ENCODE measurements at places on chromosomes 11 and 22.

DNA sequence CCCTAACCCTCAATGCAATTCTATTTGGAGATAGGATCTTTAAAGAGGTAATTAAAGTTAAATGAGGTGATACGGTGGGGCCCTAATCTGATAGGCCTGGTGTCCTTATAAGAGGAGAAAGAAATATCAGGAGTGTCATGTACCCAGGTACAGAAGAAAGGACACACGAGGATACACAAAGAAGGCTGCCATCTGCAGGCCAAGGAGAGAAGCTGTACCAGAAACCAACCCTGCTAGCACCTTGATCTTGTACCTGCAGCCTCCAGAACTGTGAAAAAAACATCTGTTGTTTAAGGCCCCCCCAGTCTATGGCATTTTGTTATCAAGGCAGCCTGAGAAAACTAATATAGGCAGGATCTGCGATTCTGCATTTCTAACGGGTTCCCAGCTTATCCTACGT, 44.2 kb downstream of the FBXO7 start:
- DNase-seq = no peak

DNA sequence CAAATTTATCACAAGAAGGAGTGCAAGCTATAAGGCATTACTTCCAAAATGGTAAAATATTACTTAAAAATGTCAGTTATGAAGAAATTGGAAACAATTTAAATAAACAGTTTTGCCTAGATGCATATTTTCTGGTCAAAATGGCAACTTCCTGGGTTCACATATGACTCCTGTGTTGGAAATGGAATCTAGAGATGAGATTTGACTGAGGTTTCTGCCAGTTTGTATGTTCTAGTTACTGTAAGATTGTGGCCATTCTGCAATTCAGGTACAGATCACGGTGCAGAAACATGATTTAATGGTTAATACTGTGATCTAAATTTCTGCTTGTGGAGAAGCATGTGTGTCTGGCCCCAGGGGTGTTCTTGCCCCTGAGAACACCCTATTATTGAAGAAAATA, 3.4 kb upstream of the OR4C6 start:
- DNase-seq = no peak

GRCh38 chr11:47215366-47215910, 664 bp downstream of the DDB2 start:
- DNase-seq = no peak

DNA sequence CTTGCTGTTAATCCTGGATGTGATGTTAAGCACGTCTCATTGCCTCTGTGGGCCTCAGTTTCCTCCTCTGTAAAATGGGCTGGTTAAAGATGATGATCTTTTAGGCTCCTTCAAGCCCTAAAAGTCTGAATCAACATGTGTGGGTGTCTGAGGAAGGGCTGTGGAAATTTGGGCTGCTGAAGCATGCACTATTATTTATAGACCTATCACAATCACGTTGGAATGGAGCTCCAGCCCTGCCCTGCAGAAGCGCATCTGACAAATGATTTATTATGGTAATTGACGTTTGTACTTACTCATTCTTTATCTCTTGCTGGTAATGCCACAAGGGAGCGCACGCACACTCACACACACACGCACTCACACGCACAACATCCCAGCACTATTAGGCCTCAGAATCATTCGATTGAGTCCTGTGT, 20.4 kb downstream of the P2RX3 start:
- no peak for DNase-seq

DNA sequence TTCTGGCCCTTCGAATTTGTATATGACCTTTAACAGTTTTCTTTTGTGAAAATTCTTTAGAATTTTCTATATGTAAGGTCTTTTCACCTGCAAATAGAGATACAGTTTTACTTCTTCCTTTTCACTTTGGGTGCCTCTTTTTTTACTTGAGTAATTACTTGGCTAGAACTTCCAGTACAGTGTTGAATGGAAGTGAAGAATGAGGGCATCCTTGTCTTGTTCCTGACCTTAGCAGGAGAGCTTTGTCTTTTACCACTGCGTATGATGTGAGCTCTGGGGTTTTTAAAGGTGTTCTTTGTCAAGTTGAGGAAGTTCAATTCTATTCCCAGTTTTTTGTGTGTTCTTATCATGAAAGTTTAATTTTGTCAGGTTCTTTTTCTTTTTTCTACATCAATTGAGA, 21.6 kb downstream of the ZFP91 start:
- no peak for DNase-seq

DNA sequence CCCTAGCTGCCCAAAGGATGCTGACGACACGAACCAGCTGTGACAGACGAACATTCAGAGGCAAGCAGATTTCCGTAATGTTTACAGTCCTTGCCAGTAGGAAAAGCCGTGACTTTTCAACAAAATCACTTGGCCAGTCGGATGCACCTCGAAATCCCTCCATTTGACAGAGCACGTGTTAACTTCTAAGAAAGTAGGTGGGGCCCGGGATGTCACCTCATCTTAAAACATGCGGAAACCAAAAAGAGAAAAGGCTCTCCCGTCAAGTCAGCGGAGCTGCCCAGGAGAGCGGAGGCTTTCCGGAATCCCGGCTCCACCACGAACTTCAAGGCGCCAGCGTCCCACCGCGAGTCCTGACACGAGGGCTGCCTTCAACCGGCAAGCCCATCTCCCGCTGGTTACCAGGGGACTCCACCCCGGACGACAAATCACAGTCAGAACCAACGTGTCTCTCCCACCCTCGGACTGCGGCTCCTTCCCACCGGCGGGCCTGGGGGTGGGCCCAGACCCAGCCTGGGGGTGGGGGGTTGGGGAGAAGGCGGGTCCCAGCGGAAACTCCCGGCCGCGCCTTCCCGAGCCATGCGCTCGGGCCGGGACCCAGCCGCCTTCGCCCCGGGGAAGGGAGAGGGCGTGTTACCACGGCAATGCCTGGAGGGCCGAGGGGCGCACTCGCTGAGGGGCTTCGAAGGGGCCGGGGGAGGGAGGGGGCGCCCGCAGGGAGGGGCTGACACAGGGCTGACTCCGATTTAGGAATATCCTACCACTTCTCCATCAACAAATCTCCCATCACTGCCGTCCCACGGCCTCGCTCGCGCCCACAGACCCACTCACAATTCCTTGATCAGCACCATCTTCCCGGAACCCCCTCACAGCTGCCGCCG, 475 bp downstream of the PITPNB start:
- DNase-seq = peak; percentile 21

DNA sequence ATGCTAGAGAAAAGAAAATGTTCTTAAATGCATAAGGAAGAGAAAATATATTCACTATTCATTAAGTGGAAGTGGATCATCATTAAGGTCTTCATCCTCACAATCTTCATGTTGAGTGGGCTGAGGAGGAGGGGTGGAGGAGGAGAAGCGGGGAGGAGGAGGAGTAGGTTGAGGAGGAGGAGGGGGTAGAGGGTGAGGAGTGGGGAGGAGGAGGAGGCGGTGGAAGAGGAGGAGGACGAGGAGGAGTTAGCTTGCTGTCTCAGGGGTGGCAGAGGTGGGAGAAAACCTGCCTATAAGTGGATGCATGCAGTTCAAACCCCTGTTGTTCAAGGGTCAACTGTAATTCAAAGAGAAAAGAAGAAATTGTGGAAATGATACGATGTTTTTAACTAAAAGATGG, 71.6 kb downstream of the MYEOV start:
- DNase-seq = no peak

DNA sequence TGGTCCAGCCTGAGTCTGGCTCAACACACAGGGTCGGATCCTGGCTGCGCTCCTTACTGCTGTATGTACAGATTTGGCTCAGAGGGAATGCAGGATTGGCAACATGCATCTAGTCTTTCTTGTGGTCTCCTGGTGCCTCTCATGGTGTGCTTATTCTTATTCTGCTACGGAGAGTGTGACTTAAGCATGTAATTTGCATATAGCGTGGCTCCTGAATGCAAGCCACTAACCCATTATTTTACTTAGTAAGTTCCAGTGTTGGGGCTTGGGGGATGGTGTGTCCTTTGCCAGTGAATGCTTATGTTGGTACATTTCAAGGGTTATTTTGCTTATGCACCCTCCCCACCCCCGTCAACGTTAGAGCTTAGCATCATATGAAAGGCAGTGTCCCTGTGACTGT, 51.2 kb downstream of the PTPRJ start:
- DNase-seq = no peak

- no peak for DNase-seq
These were observed 111.7 kb downstream of the TEAD1 start for GRCh38 chr11:12785901-12786300.

GRCh38 chr11:117557361-117557760, 229.7 kb downstream of the CEP164 start:
- DNase-seq = no peak

DNA sequence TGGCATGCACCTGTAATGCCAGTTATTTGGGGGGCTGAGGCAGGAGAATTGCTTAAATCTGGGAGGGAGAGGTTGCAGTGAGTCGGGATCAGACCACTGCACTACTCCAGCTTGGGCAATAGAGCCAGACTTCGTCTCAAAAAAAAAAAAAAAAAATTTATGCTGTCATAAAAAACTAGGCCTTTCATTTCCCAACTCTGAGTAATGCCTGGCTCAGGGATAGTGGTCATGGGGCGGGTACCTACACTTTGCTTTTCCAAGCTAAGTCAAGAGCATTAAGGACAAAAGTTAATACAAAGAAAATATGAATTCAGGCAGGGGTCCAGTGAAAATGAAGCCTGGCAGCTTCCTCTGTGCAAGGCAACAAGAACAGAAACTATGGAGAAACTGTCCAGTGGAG, 16.3 kb downstream of the CPSF7 start:
- DNase-seq = no peak

DNA sequence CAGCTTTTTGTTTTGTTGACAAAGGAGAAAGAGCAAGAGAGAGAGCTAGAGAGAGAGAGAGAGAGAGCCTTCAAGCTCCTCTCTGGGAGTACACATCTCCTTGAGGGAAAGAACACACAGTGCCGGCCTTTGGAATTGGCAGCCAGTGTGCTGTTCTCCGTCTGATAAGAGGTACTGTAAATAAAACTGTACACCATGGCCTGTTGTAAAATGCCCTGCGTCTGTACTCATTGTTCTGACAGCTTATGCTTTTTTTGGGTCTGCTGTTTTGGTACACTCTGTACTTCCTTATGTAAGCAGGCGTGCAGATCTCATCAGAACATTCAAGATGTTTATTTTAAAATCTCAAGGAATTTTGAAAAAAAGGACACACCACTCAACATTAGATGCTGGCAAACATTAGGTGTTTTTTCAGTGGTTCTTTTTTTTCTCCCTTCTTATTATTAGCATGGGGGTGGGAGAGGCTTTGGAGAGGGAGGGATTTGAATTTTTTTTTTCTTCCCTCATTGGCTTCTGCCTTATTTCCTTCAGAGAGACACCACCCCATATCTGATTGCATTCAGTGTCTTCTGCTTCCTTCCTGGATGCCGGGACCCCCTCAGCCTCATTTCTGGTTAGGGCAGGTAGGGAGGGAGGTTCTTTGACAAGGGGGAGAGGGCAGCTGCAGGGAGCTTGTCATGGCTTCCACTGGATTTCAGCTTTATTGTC, 116.8 kb upstream of the NNMT start:
- DNase-seq = no peak

DNA sequence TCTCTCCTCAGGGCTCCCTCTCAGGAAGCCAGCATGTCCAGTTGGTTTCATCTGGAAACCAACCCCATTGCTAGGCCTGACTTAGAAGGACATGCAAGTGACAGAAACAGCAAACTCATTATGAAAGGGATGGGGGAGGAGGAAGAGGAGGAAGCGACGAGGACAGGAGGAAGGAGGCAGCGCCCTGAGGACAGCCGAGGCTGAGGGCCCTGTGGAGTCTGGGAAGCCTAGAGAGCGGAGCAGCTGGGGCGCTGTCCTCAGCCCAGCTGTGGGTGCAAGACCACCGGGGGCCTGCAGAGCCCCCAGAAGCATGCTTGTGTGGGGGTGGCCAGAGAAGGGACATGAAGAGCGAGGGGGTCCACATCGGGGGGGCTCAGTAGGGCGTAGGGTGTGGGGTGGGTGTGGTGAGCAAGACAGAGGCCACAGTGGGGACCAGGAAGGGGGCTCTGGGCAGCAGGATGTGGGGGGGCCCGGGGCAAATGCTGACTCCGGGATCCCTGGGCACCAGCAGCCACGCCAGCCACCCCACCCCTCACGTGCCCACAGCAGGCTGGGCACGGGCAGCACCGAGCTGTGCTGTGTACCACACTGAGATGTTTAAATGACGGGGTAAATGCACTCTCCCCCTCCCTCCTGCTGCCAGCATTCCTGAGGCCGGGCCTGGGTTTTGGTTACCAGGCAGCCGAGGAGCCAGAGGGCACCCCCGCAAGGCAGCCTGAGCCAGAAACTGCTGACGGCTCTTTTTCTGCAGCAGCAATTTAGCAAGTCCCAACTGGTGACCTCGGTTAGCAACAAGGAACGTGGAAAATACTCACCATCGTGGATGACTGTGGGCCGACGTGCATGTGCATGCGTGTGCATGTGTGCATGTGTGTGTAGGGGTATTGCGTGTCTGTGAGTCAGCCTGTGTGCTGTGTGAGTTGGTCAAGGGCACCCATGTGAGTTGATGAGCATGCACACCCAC, 82.7 kb upstream of the LINC01488 start:
- DNase-seq = no peak

GRCh38 chr22:38104084-38104483, 6.4 kb downstream of the BAIAP2L2 start:
- DNase-seq = no peak

GRCh38 chr11:20008190-20008870, 151.9 kb downstream of the DBX1 start:
- DNase-seq = no peak

DNA sequence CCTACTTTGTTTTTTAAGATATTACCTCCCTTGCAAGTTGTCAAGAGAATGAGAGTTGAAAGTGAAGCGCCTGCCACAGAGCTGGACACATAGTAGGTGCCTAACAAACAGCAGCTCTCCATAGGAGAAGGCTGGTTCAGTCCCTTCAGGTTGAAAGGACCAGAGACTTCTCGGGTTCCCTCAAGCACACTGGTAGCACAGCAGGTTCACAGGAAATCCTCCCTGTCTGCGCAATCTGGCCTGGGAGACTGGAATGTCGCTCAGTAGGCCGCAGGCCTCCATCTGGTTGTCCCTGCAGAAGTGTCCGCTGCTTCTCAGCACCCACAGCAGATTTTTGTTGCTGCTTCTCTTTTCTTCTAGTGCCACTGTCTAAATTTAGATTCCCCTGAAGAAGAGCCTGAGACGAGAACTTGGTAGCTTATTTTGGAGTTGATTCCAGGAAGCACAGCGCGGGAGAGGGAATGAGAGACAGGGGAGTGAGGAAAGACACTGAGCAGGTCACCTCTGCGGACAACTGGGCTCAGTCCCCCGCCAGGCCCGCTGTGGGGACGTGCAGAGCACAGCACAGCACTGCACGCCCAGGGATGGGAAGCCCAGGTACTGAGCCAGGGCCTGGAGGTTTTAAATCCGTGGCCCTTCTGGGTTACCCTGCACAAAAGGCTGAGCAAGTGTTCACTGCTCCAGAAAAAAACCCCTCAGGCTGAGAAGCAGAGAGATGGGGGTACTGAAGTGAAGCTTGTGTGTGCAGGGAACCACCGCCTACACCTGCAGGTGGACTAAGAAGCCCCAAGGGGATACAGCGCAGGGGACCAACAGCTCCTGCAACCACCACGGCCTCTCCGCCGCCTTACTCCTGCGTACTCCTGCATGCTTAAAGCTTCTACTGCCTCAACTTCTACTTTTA, 31.6 kb downstream of the RBX1 start:
- no peak for DNase-seq

GRCh38 chr11:77141034-77141433, 13.0 kb downstream of the MYO7A start:
- DNase-seq = no peak
